Stimulated activated CD4-positive, alpha-beta T cell treated with anti-CD3 and anti-CD28 coated beads, Interleukin-15, amount 100 ng/mL, for 24 hours (primary cell): ENCODE measurements at places on chromosomes 2 and 18.

- DNase-seq = no peak
Observed at GRCh38 chr2:66984864-66985263, 412.3 kb upstream of the ETAA1 start.

DNA sequence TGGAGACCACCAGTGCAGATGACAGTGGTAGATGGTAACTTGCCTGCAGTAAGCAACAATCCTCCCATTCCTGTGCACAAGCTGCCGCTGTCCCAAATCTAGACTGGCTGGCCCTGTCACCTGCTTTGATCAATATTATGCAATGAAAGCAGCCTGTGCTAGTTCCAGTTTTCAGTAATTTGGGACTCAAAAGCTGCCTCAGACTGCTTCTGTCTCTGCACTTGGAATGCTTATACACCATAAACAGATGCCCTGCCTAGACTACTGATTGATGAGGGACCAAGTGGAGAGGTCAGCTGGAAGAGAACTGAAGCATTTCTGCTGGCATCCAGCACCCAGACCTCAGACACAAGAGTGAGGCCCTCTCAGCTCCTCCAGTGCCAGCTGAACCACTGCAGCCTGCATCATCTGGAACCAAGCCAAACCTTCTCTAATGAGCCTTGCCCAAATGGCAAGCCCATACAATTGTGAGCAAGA is 24.9 kb downstream of the CCBE1 start:
- DNase-seq = no peak

DNA sequence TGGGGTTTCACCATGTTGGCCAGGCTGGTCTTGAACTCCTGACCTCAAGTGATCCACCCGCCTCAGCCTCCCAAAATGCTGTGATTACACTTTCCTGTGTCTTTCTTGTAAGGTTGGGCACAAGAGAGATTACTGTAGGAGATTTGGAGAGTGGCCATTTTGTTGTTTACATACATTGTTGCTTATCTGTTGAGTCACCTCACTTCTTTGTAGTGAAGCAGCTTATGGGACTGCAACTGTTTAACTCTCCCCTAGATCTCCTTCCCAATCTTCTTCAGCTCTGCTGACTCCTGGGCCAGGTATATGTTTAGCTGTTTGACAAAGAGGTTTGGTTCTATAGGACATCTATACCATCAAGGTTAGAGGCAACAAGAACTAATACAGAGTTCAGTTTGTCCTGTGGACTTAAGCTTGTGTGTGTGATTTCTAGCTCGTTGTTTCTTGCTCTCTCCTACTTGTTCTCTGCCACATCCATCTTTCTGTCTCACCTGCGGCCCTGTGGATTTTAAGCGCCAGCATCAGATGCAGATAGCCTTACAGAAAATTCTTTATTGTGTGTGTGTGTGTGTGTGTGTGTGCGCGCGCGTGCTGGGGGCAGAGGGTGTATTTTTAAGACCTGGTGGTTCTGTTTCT is 95.4 kb downstream of the HAUS1 start:
- no peak for DNase-seq

DNA sequence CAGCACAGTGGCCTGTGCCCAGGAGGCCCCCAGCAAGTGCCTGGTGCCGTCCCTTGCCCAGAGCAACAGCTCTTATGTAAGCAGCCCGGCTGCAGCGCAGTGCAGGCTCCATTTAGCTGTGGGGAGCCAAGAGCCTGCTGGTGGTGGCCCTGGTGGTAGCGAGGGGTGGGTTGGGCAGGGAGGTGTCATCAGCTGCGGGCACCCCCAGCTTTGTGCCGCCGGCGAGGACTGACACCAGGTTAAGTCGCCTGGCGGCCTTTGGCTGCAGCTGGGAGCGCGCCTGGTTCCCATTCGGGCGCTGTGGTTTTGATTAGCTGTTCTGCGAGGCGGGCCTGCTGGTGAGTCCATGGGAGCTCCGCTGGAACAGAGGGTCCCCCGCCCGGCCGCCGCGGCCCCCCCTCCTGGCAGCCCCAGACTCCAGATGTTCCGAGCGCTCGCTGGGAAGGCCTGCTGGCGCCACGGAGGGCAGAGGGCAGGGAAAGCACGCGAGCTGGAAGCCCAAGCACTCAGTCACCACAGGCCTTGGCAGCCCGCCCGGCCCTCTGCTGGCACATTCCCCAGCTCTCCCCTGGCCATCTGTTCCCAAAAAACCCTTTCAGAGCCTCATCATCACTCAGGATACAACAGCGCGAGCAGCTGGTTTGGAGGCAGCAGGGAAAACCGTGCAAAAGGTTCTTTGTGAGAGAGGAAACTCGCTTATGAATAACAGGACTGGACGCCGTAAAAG is 18.4 kb downstream of the ATOH8 start:
- DNase-seq = no peak

DNA sequence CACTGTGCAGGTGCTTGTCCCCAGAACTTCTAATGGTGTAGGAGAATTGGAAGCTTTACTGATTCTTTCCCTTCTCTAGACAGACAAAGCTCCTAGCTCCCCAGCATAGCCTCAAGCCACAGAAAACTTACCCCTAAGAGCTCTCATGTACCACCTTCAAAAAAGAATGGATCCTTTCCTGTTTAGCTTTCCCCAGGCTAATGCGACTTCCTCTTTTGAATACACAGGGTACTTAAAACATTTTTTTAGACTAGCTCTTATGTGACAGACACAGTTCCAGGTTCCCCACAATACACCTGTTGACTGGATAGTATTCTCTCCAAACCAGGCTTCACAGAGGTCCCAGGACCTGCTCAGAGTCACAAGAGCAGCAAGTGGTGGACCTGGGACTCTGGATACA is 8.3 kb downstream of the CTAGE1 start:
- DNase-seq = no peak
